ENCODE measurements at places on chromosomes 1 and 21.

DNA sequence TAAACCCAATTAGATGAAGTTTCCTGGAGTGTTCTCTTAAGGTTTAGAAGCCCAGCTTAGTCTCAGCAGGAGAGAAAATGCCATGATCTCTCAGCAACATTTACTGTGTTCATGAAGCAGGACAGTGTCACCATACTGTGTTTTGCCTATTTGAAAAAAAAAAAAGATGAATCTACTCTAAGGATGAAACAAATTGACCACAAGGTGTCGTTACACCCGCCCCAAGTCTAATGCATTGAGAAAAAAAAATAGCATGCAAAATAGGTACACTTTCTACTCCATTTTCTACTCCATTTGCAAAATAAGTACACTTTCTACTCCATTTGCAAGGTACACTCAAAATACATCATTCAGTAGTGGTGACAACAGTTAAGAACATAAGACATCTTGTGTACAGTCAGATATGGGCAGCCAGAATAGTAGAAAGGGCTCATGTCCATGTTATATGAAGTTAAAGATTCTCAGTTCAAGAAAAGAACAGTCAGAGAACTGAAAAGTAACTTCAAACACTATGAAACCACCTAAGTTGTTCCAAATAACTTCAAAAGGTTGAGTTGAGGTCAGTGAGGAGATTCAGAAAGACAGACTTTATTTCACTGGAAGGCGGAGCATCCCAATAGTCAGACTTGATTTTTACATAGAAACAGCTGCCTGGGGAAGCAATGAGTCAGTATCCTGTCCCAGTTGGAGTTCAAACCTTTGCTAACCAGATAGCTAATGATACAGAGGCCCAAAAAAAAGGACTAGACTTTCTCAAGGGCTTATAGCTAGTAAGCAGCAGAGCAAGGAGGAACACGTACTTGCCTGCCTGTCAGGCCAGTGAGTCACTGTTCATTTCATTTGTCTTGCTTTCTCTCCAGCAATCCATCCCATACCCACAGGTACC, 13.3 kb downstream of the PLPPR5 start:
- no peak for DNase-seq

GRCh38 chr1:183871601-183872000, 66.7 kb downstream of the RGL1 start:
- no peak for DNase-seq

- no peak for DNase-seq
Observed at GRCh38 chr1:44406737-44407429, 1.8 kb downstream of the RNF220 start.

DNA sequence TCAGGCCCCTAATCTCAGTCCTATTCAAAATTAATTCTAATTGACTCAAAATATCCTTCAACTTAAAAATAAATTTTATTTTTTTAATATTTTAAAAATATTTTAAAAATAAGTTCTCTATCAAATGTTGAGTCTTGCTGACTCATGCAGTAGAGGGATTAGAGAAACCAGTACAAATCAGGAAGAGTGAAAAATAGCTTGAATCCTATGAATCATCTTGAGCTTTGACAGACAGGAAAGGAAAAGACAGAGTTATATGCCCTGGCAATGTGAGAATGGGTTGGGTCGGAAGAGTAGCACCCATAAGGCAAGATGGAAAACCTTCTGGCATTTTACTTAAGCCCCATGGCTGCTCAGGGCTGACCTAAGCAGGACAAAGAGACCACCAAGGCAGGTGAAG, 346.6 kb upstream of the RUNX1 start:
- no peak for DNase-seq

DNA sequence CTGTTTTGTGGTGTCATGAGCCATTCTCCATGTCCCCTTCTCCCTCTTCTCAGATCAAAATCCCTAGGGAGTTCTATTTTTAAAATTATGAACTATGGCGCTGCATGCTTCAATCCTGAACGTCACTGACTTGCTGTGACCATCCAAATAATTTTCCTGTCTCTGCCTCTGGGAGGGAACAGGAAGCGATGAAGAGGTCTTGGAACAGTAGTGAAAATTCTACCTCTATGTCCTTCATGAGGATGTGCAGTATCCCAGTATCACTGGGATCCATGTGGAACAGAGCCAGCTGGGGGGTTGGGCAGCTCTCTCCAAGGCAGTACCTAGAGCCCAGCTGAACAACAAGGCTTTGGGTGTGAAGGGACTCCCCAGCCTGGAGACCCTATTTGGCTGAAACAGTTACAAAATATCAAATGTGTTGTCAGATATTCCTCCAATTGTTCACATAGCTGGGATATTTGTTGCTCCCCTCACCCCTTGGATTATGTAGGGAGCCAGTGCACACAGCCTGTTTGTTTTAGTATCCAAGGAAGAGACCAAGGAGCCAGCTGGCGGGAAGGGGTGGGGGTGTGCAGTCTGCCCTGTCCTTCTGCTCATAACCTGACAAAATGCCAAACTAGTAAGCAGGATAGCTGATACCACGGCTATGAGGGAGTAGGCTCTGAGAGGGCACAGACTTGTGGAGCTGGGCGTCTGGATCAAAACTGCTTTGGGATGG, 7.6 kb downstream of the DCLRE1B start:
- no peak for DNase-seq

- DNase-seq, result no peak
Observed at GRCh38 chr1:84303314-84303830, 1.9 kb downstream of the SAMD13 start.

GRCh38 chr1:162383516-162383915, 2.0 kb downstream of the C1orf226 start:
- DNase-seq, result no peak

- DNase-seq, result peak; percentile 59
Observed at GRCh38 chr21:29195981-29196669, 65.7 kb downstream of the MAP3K7CL start.

GRCh38 chr1:67332653-67333529, 25.2 kb downstream of the IL12RB2 start:
- no peak for DNase-seq

DNA sequence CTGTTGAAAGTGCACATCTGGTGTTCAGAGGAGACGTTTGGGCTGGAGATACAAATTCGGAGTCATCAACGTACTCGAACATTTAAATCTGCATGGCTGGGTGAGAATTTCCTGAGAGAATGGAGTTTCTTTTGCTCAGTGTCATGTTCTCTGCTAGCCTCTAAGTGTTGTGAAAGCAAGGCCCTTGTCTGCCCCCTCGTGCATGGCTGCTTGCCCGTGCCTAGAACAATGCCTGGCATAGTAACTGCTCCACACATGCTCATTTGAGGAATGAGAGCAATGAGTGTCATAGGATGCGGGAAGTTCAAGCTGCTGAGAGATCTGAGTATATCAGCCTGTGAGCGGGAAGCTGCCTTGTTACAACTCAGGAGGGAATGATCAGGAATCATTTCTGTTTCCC, 171.1 kb upstream of the CSF3R start:
- DNase-seq, result no peak

DNA sequence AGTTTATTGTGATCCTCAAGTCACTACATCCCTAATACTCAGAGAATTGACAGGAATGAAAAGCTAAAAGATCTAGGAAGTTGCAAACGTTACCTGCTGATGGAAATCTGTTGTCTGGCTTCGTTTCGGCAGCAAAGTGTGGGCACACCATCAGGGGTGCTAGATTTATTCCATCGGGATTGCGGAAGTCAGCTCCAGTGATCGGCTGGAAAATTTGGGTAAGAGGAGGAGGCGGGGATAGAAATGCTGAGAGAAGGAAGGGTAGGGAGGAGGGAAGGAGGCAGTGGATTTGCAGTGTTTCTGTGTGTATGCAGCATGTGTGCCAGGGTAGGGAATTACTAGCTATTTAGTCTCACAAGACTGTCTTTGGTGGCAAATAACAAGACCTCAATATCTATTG, at the start of gene CTSK:
TSS of gene CTSK (minus strand) at position 140 of the 400 bp plus-strand sequence. CDS start 1,455 bp downstream, outside the sequence.
- DNase-seq, result no peak

- DNase-seq, result no peak
Observed at GRCh38 chr1:93453911-93454310, 6.0 kb downstream of the FNBP1L start.

- no peak for DNase-seq
Observed at GRCh38 chr1:229815961-229816360, 189.9 kb downstream of the URB2 start.

DNA sequence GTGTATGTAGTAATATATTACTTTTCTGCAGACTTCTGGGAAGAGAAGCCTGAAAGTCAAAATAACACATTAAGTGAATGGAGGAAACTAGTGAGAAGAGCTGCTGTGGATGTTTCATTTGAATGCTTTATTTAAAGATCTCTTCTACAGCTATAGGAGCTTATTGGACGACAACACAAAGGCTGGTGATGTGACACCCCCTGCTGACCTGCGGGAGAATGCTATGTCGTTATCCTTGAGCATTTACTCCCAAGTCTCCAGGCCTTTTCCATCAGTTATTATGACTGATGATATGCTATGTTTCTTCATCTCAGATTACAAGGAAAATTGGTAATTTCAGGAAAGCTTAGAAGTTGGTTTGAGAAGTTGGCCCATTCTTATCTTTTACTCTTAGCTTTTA, 22.3 kb upstream of the PLA2G4A start:
- no peak for DNase-seq

DNA sequence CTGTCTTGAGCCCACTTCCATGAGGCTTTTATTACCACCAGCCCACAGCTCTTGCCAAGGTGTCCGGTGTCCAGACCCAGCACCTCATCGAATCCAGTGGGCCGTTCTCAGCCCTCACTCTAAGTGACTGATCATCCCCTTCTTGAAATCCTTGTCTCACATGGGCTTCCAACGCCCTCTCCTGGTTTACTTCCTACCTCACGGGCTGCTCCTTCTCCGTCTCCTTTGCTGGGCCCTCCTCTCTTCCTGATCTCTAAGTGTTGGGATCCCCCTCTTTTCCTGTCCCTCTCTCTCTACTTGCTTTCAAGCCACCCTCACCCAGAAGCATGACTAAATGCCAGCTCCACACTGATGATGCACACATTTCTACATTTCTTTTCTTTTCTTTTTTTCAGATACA, 9.0 kb upstream of the RHBG start:
- DNase-seq, result no peak
